ENCODE measurements at places on chromosomes 12 and 14.

DNA sequence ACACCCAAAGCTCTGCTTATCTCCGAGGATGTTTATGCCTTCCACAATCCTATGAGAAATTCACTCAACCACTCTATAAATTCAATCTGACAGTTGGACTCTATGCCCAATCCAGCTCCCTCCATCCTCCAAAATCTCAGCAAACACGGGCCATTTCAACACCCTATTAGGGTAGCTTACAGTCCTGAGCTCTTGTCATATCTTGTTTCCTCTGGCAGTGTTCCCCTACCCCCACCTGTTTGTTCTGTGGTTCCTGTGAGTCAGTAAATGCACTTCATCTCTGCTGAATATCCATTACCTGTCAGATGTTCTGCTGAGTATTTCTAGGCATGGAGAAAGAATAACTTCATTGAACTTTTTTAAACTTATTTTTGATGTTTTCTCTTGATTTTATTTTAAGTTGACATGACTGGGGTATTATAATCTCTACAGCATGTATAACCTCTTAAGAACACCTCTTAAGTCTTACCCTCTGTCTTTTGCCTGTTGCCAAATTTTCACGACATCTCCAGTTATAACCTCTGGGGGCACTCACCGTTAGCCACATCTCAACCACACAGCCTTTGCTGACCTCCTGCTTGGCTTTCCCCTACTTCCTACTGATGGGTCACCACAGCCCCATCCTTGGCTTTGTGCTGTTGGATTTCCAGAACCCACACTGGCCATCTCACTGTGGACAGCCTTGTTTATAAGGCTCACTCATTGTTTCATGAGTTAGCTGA is 317.0 kb upstream of the TMPO start:
- no peak for DNase-seq

- DNase-seq = peak; percentile 31
Observed at GRCh38 chr12:56878010-56878339, 56.2 kb downstream of the SDR9C7 start.

GRCh38 chr14:24941719-24942118 is 108.2 kb downstream of the STXBP6 start:
- no peak for DNase-seq

DNA sequence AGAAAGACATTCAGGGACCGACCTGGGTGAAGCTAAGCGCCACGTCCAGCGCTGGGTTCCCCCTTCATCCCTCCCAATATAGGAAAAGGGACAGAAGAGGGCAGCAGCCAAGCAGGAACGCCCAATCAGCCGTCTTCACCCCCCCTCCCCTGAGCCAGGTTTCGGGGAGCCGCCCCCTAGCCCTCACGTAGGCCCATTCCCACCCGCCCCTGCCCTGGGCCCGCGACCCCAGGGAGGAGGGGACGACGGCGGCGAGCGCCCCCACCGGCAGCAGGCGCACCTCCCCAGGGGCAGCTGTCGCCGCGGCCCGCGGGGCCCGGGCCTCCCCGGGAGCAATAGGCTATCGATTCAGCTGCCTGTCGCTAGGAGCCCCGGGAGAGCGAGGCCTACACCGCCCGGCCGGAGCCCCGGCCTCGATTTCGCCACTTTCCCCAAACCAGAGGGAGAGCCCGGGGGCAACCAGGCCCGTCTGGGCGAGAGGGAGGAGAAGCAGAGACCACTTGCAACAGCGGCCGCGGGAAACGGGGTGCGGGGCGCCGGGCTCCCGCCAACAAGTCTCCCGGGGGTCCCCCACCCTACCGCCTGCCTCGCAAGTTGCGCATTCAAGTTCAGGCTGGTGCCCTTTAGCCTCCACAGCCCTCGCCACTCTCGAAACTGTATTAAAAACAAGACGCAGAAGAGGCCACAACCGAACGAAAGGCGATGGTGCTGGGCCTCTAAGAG is 1.3 kb downstream of the DCAF5 start:
- peak; percentile 71 for DNase-seq

- no peak for DNase-seq
Observed at GRCh38 chr14:20440882-20441281, 4.9 kb upstream of the KLHL33 start.

DNA sequence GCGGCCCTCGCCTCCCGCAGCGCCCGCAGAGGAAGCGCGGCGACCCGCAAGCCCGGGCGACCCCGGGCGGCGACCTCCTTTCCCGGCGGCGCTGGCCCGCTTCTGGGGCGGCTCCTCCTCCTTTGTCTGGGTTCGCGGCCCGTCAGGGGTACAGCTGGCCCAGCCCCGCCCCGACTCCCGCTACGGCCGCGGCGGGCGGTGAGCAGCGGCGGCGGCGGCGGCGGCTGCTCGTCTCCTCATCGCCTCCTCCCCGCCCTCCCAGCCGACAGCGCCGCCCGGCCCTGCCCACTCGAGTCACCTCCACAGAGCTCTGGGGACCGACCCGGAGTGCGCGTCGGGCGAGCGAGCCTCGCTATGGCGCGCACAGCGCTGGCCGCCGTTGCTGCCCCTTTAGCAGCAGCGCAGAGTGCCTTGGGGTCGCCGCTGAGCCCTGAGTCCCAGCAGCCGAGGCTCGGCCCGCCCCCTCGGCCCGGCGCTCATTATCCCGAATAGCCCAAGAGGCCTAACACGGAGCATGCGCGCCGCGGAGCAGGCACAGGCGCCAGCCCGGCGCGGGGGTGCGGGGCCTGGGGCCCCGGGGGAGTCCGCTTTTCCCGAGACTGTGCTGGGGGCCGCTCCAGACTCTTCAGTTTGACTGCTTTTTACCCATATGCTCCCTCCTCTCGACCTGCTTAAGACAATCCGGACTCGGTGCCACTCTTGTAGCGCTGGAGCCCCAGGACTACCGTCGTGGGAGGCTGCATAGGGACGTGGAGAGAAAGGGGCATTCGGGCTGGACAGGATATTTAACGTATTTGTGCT is at the start of gene SOS2:
Gene SOS2, minus strand, starts transcription at position 104 of the 801 bp plus-strand sequence. CDS start 295 bp downstream, outside the sequence.
- peak; percentile 69 for DNase-seq

DNA sequence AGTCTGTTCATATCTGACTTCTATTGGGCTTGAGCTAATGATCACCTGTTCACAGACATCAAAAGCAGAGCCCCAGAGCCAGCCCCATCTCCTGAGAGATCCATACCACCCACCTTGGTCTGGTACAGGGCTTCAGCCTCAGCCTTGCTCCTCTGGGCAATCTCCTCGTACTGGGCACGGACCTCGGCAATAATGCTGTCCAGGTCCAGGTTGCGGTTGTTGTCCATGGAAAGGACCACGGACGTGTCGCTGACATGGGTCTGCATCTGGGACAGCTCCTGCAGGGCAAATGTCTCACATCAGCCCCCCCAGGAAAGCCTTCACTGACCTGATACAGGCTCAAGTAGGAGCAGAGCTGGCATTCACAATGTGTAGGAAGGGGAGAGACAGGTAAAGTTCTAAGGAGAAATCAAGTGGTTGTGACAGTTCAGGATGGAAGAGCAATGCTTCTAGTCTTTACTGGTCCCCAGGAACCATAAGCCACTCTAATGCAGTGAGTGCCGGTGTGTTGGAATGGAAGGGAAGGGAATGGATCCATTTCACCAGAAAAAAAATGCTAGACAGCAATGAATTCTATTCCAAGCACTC is 5.2 kb downstream of the KRT4 start:
- no peak for DNase-seq

- DNase-seq = no peak
Observed at GRCh38 chr12:66163289-66163688, 6.5 kb downstream of the TMBIM4 start.

DNA sequence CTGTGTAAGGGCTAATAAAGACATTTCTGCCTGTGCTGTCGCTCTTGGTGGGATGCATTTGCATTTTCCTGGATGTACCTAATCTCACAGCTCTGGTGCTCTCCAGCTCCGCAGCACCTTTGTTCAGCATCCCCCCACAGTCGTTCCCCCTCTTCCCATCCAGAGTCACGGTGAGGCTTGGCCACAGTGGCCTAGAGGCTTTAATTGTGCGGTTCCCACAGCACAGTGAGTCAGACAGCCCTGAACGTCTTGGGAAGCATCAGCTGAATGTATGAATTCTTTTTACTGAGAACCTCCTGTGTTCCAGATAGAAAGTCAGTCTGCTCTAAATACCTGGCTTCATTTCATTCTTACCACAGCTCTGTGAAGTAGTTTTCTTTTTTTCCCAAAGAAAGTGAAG is 28.7 kb downstream of the MLXIP start:
- DNase-seq = no peak

DNA sequence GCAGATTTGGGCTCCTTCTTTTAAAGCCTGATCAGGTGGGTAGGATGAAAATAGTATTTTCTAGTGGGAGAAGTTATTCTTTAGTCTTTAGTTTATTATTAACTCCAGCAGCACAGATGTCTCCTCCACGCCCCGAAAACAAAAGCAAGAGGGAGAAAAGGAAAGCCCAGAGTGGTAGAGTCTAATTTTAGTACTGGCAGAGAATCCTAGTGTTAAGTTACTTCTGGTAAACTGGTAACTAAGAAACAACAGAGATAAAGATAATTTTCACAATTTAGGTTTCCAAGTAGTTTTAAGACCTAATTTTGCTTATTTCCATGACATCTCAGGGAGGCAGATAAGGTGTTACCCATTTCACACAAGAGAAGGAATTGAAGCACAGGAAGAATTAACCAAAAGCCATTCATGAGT is 16.3 kb downstream of the ATP5MC2 start:
- DNase-seq = no peak

DNA sequence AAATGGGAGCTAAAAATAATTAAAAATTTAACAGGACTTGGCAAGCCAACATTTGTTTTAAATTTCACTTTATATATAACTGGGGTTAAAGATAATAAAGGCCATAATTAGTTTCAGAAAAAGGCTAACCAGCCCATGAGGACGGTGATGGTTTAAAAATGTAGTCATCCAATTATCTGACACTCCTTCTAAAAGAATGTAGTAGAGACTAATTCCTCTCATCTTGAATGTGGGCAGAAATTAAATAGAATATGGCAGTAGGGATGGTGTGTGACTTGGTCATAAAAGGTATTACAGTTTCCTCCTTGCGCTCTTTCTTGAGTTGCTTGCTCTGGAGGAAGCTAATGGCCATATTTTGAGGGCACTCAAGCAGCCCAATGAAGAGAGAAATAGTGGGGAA is 49.1 kb upstream of the PTPRB start:
- DNase-seq = no peak

DNA sequence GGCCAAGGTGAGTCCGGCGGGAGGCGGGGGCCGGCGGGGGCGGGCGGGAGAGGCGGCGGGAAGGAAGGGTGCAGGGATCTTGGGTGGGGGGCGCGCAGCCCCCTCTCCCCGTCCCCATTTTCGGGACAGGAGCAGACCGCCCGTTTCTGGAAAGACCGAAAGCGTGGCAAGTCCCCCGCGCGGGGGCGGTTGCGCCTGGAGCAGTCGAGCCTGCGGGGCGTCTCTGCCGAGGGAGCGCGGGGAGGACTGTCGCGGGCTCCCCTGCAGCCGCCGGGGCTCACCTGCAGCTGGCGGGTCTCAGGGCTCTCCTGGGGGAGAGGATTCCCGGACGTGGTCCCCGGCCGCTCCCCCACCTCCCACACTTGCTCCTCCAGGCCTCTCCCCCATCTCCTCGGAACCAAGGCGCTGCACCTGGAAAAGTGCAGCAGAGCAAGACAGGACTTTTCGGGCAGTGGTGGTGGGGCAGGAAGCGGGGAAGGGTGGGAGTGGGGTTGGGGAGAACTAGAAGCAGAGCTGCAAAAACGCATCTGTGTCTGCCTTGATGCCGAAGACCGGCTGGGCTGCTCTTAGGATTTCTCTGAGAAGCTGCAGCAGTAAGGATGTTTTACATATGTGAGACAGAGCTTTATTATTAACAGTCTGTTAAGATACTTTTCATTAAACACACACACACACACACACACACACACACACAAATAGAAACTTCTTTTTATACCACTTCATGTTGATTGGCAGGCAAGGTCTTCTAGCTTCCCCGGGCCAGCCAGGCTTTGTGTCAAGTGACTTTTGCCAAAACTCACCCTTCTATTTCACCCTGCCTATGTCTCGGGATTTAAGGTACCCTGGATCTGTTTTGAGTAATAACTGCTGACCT is 677 bp downstream of the C12orf75 start:
- DNase-seq = peak; percentile 15

DNA sequence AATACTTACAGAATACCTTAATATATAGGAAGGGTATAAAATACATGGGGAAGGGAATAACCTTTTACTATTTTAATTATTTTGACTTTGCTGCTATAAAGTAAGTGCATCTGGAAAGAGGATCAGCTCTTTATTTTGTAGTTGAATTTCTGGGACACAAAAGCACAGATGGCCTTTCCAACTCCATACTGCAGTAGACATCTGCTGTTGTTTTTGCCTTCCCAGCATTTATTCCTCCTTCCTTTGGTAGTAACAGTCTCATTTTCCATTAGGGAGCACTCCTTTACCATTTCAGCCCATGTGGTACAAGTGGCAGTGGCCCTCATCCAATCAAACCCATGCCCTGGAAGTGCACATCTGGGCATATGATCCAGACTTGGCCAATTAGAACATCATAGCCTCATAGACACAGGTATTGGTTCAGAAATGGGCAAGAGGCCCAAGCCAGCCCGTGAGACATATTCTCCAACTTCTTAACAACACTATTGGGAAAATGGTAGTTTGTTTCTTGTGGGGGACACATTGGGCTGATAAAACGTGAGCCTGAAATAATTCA is 64.8 kb upstream of the YARS2 start:
- DNase-seq = no peak

Data from HuH-7.5 (cell line).